Activated CD4-positive, alpha-beta T cell treated with anti-CD3 and anti-CD28 coated beads, Interleukin-2, amount 50 U/mL, for 48 hours (primary cell): ENCODE measurements at places on chromosomes 1 and 21.

DNA sequence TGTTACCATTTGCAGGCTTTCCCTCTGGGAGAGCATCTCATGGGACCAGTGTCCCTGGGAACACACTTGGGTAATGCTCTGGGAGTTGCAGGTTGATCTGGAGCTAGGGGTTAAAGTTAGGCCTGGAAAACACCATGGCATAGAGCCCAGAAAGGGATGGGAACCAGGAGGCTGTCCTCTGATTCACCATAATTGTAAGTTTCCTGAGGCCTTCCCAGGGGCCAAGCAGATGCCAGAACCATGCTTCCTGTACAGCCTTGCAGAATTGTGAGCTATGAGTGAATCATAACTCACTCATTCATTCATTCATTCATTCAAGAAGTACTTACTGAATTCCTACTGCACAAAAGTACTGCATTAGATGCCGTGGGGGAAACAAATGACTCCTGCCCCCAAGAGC, 50.0 kb downstream of the LACTBL1 start:
- no peak for DNase-seq

GRCh38 chr1:155247667-155248553, 7.4 kb downstream of the ENTREP3 start:
- DNase-seq = no peak

GRCh38 chr1:179785031-179785431, 41.9 kb downstream of the FAM163A start:
- no peak for DNase-seq

DNA sequence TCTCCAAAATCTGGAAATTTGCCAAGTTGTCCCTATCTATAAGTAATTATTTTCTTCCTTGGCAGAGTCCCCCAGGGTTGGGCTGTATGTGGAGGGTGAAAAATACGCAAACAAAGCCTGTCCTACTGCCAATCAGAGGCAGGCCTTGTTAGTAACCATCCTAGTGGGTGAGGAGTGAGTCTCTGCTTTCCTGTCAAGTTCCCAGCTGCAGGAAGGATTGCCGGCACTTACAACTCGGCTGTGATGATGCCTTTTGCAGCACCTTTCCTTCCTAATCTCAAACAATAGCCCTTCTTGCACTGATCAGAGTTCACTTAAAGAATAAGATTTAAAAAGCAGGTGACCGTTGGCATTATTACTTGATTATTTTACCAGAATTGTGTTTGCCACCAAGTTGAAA, 31.3 kb upstream of the FGGY start:
- no peak for DNase-seq

DNA sequence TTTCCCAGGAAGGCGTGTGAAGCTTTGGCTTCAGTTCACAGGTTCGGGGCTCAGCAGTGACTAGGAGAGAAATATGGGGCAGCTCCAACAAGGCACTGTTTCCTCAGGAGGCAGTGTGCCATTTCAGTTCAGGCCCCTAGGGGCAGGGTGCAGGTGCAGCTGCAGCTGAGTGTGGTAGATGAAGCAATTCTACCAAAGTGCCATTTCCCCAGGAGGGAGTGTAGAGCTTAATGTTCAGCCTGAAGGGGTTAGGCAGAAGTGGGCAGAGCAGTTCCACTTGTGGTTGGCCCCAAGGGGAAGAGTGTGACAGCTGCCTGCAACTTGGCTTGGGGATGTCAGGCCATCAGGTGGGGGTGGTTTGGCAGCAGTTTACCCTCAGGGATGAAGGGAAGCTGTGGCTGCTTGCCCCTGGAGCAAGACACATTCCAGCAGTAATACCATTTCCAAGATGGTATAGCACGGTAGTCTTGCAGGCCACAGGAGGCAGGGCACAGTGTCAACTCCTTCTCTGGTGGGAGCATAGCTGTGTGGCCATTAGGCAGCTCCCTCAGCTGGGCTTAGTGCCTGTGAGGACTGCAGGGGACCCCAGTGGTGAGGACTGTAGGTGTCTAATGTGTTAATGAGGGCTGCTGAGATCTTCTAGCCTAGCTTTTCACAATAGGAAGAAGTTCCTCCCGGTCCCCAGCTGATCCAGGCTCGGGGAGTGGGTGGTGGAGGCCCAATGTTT, 34.7 kb downstream of the RGSL1 start:
- no peak for DNase-seq

- no peak for DNase-seq
Measured at GRCh38 chr1:67847466-67847865, 14.2 kb upstream of the GNG12 start.

DNA sequence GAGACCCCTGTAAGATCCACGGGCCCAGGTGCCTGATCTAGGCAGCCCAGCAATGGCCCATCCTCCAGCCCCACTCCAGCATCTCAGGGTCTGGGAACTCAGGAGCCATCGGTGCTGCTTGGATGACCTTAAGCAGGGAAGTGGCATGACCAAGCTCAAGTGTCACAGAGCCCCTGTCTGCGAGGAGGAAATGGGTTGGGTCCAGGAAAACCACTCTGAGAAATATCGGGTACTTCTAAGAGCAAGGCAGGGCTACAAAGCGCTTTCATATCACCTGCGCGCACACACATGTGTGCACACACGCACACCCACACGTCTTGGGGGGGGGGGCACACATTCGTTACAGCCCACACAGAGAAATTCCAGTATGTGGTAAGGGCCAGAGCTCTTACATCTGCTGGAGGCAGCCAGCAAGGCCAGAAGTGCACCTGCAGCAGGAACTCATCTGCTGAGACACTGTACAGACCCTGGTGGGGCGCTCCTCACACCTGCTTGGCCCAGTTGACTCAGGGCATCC, 32.6 kb upstream of the SPOCD1 start:
- peak; percentile 49 for DNase-seq

DNA sequence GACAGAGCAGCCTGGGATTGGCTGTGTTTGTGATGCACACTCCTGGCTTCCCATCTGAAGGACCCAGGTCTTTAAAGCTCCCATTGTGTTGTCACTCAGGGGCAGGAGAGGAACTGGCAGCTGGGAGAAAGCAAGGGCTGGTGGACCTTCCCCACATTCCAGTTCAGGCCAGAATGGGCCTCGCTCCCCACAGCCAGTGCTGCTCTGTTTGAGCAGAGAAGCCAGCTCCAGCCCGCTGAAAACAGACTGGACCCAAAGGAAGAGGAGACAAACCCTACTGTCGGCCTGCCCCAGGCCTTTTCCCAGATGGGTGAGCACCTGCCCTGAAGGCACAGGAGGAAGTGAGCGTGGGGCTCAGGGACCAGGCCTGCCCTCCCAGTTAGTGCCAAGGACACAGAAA, 499.4 kb downstream of the NPHP4 start:
- no peak for DNase-seq

- DNase-seq = no peak
Measured at GRCh38 chr1:222171005-222171404, 376.9 kb downstream of the HHIPL2 start.

DNA sequence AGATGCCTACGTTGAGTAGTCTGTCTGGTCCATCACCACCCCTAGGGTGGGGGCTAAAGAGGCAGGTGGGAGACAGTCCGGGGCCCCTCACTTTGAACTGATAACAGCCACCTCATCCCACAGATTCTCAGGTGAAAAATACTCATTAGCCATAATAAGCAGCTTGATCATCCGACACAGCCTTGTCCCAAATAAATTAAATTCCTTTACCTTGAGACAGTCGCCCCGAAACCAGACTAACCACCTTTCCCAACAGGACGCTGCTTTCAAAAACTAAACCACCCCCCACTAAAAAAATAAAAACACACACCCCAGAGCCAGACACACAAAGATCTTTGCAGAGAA, 103.3 kb downstream of the CASZ1 start:
- no peak for DNase-seq

- DNase-seq = no peak
Measured at GRCh38 chr1:52204696-52205095, 62.8 kb downstream of the ZFYVE9 start.

DNA sequence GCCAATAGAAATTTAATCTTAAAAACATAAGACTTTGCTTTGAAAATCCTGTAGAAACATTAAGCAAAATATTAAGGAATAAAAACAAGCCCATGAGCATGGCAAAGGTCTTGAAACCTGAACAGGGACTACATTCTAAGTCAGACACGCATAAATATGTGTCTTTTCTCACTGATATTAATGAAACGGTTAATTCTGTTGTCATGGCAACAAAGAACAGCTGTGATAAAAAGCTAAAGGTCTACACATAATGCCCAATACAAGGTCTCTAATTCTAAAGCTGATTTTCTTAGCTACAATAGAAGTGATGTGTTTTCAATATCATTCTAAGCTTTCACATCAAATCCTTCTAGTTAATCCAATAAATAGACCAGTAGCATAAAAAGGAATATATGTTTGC, 331.7 kb downstream of the PTBP2 start:
- DNase-seq = no peak

DNA sequence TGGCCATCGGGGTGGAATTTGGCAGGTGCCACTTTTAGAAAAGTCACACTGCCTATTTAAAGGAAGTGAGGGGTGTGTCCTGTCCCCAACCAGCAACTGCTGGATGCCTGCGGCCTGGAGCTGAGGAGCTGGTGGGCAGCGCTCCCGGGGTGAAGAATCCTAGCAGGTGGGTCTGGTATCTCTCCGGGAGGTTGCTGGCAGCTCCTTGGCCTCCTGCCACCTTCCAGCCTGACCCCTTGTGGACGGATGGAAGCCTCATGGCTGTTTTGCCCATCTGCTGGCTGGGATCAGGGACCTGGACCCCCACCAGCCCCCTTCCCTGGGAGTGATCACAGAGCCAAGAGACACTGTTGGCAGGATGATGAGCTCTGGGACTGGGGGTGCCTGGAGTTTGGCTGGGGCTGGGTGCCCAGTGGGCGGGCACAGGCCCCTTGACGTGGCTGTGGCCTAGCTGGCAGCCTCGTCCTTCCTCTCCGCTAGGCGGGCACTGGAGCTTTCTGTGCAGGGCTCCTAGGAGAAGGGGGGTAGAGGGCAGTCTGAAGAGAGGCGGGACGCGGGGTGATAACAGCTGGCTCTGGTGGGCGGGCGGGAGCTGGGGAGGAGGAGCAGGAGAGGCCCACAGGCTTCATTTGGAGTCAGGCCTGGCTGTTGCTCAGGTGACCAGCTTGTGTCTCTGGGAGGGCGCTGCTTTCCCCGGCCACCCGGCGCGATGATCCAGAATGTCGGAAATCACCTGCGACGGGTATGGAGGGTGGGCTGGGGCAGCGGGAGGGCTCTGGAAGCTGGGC, at the start of gene ACOT11:
Gene ACOT11, plus strand, starts transcription at position 628 of the 788 bp plus-strand sequence. Its CDS starts 82 bp downstream, at position 710.
- no peak for DNase-seq
